ENCODE measurements at places on chromosomes 13 and 19.

GRCh38 chr13:45296259-45296658 lies 44.7 kb downstream of the TPT1 start:
- no peak for DNase-seq

GRCh38 chr19:18167975-18168645 lies 5.5 kb upstream of the IFI30 start:
- no peak for DNase-seq

GRCh38 chr19:32908641-32909190 lies 39.1 kb upstream of the SLC7A9 start:
- DNase-seq: no peak

DNA sequence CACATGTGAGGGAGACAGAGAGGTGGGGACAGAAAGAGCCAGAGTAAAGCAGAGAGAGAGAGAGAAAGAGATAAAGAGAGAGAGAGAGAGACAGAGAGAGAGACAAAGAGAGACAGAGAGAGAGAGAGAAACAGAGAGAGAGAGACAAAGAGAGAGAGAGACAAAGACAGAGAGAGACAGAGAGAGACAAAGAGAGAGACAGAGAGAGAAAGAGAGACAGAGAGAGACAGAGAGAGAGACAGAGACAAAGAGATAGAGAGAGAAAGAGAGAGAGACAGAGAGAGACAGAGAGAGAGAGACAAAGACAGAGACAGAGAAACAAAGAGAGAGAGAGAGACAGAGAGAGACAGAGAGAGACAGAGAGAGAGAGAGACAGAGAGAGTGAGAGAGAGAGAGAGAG lies 4.2 kb upstream of the TTYH1 start:
- no peak for DNase-seq

DNA sequence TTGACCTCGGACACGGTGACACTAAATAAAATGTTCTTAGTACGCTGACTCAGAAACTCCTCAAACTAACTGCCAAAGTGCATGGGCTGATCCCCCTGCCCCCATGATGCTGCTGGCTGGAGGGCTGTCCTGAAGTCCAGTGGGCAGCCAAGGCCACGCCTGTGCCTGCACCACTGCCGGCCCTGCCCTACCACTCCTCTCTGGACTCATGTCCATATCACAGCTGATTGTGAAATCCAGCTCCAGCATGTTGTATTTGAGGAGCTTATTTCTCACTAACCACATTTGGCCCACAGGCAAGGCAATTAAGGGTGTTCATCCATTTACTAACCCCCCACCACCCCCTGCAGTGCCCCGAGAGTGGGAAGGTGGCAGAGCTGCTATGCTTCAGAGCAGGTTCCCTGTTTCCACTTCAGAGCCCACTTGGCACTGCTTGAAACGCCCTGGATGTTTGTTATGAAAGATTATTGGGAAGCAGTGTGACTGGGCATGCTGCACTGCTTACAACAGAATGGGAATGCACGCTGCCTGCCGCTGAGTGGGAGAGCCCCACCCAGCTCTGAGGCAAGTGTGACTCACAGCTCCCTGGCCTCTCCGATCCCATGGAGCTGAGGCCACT lies 114.0 kb downstream of the UQCRFS1 start:
- DNase-seq: peak; percentile 83

DNA sequence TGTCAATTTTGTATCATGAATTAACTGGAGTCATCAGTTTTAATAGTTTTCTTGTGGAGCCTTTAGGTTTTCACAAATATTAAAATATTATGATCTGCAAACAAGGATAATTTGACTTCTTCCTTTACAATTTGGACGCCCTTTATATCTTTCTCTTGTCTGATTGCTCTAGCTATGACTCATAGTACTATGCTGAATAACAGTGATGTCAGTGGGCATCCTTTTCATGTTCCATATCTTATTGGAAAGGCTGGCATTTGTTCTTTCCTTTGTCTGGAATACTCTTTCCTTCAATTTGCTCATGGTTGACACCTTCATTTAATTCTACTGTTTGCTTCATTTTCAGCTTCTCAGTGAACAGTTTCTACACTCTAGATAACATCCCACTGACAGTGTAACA lies 1129.3 kb downstream of the SLITRK5 start:
- no peak for DNase-seq

GRCh38 chr19:23351806-23352205 lies 43.5 kb downstream of the ZNF91 start:
- DNase-seq: no peak

DNA sequence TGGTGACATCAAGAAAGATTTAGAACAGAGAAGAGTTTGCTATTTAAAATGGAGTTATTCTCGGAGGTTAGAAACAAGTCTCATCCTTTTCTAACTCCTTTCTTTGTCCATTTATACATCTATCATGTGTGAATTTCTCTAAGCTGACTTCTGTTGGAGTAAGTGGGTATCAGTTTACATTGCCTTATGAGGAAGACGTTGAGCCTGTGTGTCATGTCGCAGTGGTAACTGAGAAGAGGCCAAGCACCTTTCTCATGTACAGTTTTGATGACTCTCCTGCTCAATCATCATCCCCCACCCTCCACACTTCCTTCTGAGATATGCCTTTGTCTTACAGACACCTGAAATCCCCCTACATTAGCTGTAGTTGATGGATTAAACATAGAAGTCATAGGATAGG lies 624.8 kb downstream of the LIG4 start:
- DNase-seq: no peak

DNA sequence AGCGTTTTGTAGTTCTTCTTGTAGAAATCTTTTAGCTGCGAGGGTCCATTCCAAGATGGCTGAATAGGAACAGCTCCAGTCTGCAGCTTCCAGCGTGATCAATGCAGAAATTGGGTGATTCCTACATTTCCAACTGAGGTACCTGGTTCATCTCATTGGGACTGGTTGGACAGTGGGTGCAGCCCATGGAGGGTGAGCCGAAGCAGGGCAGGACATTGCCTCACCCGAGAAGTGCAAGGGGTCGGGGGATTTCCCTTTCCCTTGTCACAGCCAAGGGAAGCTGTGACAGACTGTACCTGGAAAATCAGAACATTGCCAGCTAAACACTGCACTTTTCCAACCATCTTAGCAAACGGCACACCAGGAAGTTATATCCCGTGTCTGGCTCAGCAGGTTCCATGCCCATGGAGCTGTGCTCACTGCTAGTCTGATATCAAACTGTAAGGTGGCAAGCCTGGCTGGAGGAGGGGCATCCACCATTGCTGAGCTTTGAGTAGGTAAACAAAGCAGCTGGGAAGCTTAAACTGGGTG lies 176.0 kb upstream of the SPRY2 start:
- no peak for DNase-seq
